ENCODE measurements at places on chromosomes 4 and X.

GRCh38 chrX:85114776-85115175, 111.1 kb downstream of the APOOL start:
- DNase-seq = no peak

DNA sequence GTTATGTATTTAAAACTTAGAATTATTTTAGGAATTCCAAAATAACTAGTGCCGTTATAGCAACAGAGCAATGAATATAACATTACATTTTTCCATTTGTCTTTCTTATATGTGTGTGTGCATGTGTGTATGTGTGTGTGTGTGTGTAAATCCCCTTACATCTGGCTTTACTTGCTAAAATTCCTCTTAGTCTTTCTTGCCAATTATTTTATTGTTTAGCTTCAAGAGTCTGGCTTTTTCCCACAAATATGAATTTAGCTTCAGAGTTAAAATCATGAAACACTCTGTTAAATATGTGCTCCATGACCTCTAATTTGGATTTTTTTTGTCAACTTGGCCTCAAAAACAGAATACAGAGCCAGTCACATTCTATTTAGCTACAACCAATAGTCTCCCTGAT, 18.9 kb downstream of the FGF13 start:
- no peak for DNase-seq

DNA sequence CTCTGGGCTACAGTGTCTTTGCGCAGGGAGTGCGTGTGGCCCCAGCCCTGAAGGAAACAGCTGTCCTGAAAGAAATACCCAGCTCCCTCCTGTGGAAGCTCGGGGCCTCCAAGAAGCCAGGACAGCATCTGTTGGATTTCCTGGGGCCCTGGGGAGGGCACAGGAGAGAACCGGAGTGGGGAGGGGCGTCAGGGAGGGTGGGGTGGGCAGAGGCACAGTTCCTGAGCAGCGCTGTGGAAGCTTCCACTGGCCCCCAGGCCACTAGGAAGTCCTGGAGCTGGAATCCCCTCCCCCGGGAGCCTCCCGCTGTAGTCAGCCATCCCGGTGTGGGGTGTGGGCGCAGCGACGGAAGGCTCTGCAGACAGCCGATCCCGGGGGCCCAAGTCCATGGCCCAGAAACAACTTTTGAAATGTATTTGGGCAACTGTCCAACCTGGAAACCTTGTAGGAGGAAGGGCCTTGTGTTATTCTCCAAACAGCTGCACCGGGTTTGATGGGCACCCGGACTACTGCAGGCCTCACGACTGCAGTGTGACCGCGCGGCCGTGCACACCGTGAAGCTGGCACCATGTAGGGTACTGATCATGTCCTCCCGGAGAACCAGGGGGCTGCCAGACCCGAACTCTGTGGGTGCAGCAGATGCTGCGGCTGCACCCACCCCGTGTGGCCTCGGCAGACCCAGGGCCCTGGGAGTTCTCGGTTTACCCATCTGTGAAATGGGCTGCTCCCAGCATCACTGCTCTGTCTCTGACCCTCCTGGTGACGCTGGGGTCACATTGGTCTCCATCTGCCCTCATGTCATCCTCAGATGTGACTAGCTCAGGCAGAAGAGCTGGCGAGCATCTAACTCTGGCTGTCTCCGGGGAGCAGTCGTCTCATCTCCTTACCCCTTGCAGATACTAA, 68.5 kb upstream of the HMX1 start:
- DNase-seq = no peak

- no peak for DNase-seq
Observed at GRCh38 chrX:274904-275475, 6.2 kb upstream of the PLCXD1 start.

DNA sequence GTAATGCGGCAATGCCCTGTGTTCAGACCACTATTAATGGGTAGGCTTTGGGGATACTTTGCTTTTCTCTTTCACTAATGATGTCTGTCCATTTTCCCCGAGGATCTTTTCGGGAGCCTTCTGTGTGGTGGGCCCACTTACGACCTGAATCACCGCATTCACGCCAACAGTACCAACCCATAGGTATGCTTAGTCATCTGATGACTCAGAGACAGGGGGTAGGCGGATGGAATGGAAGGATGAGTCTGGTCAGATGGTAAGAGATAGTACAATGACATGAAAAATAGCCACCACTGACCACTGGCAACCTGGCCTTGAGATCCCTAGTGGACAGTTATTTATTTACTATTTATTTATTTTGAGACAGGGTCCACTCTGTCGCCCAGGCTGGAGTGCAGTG, 76.0 kb upstream of the DHRSX start:
- DNase-seq = no peak

DNA sequence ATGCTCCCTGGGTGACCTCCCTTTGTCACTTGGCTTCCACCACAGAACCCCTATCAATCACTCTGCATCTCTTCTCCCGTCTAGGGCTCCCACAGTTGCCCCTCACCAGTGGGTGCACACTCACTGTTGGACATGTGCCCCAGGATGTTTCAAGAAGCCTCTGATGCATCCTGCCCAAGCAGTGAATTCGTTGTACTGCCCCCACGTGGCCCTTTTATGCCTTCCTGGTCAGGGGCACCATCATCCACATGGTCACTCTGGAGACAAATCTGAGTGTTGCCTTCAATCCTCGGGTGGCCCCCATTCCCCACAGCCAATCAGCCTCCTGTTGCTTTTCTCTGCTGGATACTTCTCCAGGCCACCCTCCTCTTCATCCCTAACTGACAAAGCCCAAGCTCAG, 12.2 kb downstream of the ITIH6 start:
- no peak for DNase-seq

- DNase-seq = no peak
Observed at GRCh38 chr4:116913451-116913850, 171.9 kb downstream of the TRAM1L1 start.

DNA sequence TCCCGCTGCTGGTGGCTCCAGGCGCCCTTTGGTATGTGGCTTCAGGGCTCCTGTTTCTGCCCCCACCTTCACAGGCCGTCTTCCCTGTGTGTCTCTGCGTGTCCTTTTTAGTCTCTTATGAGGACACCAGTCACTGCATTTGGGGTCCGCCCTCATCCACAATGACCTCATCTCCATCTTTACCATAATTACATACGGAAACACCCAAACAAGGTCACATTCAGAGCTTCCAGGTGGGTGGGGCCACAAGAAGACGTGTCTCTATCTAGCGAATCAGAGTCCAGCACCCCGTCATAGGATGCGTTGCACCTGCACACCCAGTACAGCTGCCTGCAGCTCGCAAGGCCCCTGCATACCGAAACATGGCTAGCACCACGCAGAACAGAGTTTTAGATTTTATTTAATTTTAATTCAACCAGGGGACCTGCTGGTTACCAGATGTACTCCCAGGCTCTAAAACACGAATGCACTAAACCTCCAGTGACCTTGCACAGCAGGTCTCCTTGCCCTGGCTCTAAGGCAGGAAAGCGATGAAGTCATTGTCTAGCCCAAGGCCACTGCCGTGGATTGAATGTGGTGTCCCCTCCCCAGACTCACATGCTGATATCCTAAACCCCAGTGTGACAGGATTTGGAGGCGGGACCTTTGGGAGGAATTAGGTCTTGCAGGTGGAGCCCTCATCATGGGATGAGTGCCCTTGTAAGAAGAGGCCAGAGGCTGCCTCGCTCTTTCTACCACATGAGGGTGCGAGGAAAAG, 30.3 kb downstream of the ABLIM2 start:
- DNase-seq = no peak

DNA sequence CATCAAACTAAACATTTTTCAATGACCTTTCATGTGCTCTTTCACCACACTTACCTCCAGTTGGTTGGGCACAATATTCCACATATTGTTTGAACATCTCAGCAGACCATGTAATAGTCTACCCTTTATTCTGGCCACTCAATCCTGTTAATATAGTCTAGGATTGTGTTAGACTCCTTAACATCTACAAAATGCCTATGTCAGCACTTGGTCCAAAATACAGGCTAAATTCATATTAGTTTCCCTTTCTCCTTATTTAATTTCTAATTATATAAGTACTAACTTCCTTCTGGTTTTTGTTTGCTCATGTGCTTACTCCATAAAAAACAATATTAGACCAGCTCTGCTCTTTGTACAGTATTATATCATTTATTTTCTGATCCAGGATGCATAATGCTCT, 21.1 kb downstream of the MEPE start:
- DNase-seq = no peak

GRCh38 chr4:115332078-115332477, 218.7 kb upstream of the NDST4 start:
- no peak for DNase-seq

- DNase-seq = no peak
Observed at GRCh38 chr4:40289366-40290188, 45.6 kb upstream of the CHRNA9 start.

DNA sequence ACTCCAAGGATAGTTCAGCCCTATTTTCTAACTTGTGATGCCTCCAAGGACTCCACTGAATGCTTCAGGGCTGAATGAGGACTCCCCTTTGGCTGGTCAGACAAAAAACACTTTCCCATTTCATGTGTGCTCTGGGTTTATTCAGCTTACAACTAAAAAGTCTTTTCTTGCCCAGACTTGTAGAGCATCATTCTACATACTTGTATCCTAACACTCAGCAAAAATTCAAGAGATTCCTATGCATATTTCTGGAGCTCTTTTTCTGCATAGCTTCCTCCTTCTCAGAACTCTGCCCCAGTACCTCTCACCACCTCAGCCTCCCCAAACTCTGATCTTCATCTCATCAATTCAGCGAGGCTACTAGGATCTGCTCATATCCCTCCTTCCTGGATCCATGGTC, 22.2 kb upstream of the KLF3 start:
- DNase-seq = no peak

DNA sequence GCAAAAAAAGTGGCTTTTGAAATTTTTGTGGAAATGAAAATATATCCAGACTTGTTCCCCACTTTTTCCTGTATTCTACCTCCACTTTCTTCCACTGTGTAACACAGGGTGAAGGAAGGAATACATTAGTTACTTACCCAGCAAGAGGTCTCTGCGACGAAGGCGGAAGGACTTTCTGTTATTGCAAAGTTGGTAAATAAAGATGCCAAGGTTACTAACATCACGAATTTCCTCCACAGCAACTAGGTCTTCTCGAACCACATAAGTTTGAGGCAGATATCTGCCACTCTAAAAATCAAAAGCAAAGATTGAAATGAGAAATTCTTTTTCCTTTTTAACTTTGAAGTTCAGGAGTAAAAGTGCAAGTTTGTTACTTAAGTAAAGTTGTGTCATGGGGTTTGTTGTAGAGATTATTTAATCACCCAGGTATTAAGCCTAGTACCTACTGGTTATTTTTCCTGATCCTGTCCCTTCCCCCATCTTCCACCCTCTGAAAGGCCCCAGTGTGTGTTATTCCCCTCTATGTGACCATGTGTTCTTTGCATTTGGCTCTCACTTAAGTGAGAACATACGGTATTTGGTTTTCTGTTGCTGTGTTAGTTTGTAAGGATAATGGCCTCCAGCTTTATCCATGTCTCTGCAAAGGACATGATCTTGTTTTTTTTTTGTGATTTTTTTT, 5.8 kb downstream of the ITM2A start:
- no peak for DNase-seq

DNA sequence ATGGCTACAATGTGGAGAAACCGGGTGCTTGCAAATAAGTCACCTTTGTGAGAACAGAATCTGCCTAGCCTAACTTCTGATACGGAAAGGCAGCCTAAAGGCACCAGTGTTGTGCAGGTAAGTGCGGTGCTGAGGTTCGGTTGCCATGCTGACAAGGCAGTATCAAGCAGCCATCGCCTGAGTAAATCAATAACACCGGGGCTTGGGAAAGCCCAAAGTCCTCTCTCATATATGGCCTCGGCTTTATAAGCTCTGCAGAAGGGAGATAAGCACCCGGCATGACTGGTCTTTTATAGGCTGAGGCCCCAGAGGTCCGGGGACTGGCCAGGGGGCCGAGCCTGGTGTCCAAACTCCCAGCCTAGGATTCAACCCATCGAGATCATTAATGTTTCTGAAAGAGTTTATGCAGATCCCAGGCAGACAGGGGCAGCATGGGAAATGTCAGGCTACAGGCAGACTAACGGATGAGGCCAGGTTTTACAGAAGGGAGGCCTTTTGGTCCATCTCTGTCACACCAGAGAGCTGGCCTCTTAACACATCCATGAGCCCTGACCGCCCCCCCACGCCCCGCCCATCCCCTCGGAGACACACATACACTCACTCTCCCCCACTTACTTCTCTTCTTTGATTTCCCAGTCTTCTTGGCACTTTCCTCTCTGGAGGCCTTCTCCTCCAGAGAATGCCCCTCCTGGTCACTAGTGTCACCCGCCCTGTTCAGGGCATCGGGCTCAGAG, 38.5 kb downstream of the ELF4 start:
- no peak for DNase-seq

DNA sequence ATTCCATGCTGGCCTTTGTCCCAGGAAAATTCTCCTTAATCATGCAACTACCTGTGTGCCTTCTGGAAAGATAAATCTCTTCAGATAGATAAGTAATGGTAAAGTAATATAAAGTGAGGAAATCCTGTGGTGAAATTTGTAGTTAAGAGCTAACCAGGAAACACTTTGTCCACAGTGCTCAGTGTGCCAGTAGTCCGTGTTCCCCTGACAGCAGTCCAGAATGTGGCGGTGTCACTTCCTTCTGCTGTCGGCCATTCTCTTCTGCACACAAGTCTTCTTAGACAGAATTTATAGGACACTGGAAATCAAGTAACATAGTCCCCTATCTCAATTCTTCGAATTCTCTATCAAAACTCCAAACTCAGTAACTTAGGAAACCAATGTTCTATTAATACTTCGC, 5.7 kb upstream of the CXXC4 start:
- no peak for DNase-seq

DNA sequence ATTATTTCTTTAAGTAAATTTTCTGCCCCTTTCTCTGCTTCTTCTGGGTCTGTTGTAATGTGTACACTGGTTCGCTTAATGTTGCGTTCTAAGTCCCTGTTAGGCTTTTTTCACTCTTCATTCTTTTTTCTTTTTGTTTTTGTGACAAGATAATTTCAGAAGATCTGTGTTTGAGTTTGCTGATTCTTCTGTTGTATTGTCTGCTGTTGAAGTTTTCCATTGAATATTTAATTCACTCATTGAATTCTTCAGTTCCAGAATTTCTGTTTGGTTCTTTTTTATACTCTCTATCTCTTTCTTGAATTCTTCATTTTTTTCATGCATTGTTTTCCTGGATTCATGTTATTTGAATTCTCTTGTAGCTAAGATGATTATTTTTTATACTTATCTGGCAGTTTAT, 66.3 kb upstream of the NUDT6 start:
- no peak for DNase-seq

GRCh38 chr4:2042204-2042946, 16.8 kb upstream of the NAT8L start:
- DNase-seq = peak; percentile 35

- no peak for DNase-seq
Observed at GRCh38 chr4:105630670-105631655, 77.5 kb downstream of the INTS12 start.

DNA sequence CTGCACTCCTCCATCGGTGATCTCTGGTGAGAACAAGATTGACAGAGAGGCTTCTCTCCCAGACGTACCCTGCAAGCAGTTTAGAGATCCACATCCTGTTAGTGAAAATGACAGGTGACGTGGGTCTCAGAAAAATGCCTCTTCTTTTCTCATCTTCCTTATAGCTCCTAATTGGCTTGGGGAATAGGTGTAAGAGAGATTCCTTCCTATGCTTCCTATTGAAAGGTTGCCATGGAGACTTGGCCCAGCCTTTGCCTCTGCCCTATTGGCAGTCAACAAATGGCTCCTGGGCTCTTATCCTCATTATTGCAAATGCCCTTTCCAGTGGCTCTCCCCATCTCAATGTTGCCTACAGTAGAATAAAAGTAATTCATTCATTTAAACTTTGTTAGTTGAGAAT, 26.5 kb upstream of the DGKK start:
- no peak for DNase-seq

- DNase-seq = no peak
Observed at GRCh38 chr4:36325926-36326325, 44.5 kb downstream of the DTHD1 start.

Measured in activated CD8-positive, alpha-beta memory T cell treated with anti-CD3 and anti-CD28 coated beads for 1 hour (primary cell).